ENCODE measurements at places on chromosomes 6 and 20. TPM values are rescaled to one million over a fixed set of nuclear protein-coding genes. Genes with fewer than 3 reads are reported as not detected.
A peak's percentile ranks its signal among the peaks of the same experiment; 100 is the strongest.

GRCh38 chr6:8749465-8749864 is 314.1 kb upstream of the SLC35B3 start:
- H3K4me3 ChIP-seq, result no peak overlapping the region
- no peaks in the 10 kb centered on the region for H3K27me3 ChIP-seq
- no peaks in the 10 kb centered on the region for H3K36me3 ChIP-seq
- H3K27ac ChIP-seq, result no peak overlapping the region

- no peaks in the 10 kb centered on the region for H3K4me1 ChIP-seq
- H3K27ac ChIP-seq, result no peak overlapping the region
- no peak overlapping the region for H3K4me3 ChIP-seq
- H3K36me3 ChIP-seq, result no peaks in the 10 kb centered on the region
- no peak for DNase-seq
- no peaks in the 10 kb centered on the region for H3K27me3 ChIP-seq
These were observed 141.8 kb downstream of the SIM1 start for GRCh38 chr6:100322886-100323285.

GRCh38 chr6:112360498-112360897 is 13.4 kb downstream of the RFPL4B start:
- no peak for DNase-seq
- no peak overlapping the region for H3K27ac ChIP-seq
- H3K4me1 ChIP-seq, result no peaks in the 10 kb centered on the region
- H3K36me3 ChIP-seq, result no peaks in the 10 kb centered on the region
- no peaks in the 10 kb centered on the region for H3K27me3 ChIP-seq

DNA sequence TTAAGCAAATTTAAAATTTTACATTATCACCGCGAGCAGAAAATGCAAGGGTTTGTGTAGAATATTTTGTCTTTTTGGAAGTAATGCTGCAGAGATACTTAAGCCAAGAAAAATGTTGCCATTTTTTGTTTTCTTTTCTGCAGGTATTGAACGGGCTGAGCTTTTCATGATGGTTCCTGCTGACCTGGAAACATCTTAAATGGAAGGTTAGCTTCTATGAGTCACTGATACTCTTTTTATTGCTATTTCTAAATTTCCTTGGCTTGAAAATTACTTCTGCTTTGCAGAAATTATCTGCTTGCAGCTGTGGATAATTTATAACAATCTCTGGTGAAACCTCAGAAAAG is 12.7 kb downstream of the SYTL3 start:
- H3K4me1 ChIP-seq, result peaks cover 20% of the 10 kb centered on the region
- no peak for DNase-seq
- H3K4me3 ChIP-seq, result no peak overlapping the region

The CD24 gene
- not detected for total RNA-seq

The RAB44 gene
- total RNA-seq, result not detected

DNA sequence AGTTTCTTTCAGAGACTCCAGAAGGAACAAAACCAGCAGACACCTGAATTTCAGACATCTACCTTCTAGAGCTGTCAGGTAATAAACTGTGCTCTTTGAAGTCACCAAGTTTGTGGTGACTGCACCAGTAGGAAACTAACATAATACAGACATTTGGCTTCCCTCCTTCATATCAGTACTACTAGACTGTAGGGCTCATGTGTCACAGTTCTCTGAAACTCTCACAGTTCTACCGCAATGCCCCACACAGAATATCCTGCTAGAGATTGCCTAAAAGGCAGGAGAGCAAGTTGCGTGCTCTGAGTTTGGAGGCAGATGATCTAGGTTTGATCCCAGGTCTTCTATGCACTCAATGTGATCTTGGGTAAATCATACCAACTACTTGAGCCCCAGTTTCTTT is 205.0 kb upstream of the LRFN2 start:
- H3K4me1 ChIP-seq, result peaks cover 29% of the 10 kb centered on the region
- H3K4me3 ChIP-seq, result no peak overlapping the region
- H3K36me3 ChIP-seq, result no peaks in the 10 kb centered on the region
- no peak overlapping the region for H3K27ac ChIP-seq

The CD93 gene
- 0.53 TPM for total RNA-seq

- H3K36me3 ChIP-seq, result peaks cover 11% of the 10 kb centered on the region
- H3K27ac ChIP-seq, result no peak overlapping the region
- DNase-seq, result no peak
- H3K27me3 ChIP-seq, result no peaks in the 10 kb centered on the region
- H3K4me3 ChIP-seq, result no peak overlapping the region
- H3K4me1 ChIP-seq, result no peaks in the 10 kb centered on the region
These were observed 2.5 kb upstream of the CLDN20 start for GRCh38 chr6:155261111-155261900.

The PDE7B gene
- 0.04 TPM for total RNA-seq

- H3K27me3 ChIP-seq, result no peaks in the 10 kb centered on the region
- H3K4me1 ChIP-seq, result no peaks in the 10 kb centered on the region
- no peak for DNase-seq
- no peaks in the 10 kb centered on the region for H3K36me3 ChIP-seq
- H3K4me3 ChIP-seq, result no peak overlapping the region
- no peak overlapping the region for H3K27ac ChIP-seq
These were observed 998.9 kb upstream of the GJE1 start for GRCh38 chr6:141133836-141134235.

DNA sequence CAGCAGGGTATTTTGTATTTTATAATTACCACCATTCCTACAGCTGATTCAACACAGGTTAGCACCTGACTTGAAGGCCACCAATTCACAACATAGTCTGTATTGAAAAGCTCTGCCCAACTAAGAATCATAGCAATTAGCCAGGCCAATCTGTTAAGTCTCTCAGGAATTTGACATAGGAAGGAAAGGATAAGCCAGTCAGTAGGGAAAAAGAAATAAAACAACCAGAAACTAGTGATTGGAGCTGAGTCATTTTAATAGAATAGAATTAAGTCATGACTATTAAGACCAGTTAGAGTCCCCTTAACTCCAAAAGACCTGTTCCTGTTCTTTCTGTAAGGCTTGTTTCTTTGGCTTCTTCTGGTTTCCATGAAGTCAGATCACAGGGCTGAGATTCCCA is 8.1 kb downstream of the RANBP9 start:
- H3K36me3 ChIP-seq, result no peaks in the 10 kb centered on the region
- DNase-seq, result no peak
- H3K27ac ChIP-seq, result no peak overlapping the region
- H3K4me1 ChIP-seq, result peaks cover 53% of the 10 kb centered on the region
- H3K27me3 ChIP-seq, result no peaks in the 10 kb centered on the region

DNA sequence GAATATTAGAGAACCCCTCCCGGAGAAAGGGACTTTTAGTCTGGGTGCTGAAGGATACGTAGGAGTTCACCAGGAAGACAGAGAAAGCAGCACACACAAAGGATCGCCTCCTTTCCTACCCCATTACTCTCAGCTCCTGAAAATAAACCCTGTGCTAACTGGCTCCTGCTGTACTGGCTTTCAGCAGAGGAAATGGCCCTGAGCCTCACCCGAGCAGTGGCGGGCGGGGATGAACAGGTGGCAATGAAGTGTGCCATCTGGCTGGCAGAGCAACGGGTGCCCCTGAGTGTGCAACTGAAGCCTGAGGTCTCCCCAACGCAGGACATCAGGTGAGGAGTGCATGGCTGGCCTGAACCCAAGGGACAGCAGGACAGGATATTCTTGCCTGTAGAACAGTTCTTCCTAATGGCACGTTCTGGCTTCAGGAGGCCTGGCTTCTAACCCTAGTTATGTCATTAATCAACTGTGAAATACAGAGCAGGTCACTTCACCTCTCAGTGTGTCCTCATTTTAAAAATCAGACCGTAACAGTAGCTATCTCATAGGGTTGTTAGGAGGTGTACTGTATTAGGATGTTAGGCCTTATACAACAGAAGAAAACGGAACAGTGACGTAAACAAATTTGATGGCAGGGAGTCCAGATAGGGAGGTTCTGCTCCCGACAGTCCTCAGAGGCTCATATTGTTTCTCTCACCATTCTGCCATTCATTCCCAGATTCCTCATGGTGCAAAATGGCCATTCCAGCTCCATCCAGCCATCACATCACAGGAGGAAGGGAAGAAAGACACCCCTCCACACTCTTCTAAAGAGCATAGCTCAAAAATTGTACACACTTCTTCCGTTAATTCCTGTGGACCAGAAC is 1.8 kb downstream of the RBCK1 start:
- peak overlapping the region; percentile 92 for H3K27ac ChIP-seq
- no peaks in the 10 kb centered on the region for H3K27me3 ChIP-seq
- peak overlapping the region; percentile 69 for H3K4me3 ChIP-seq
- no peak for DNase-seq

DNA sequence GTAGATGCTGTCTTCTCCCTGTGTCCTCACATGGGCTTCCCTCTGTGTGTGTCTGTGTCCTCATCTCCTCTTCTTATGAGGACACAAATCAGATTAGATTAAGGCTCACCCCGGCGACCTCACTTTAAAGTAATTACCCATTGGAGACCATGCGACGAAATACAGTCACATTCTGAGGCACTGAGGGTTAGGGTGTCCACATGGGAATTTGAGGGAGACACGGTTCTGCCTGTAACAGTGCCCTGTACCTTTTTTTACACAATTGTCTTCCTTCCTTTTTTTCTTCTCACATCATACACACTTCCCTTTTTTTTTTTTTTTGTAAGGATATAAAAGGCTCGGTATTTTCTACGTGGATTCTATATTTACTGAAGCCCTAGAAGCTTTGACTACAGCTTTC is 48.9 kb downstream of the DEK start:
- H3K27me3 ChIP-seq, result no peaks in the 10 kb centered on the region
- no peak overlapping the region for H3K27ac ChIP-seq
- H3K4me3 ChIP-seq, result no peak overlapping the region
- H3K4me1 ChIP-seq, result no peaks in the 10 kb centered on the region
- no peak for DNase-seq
- no peaks in the 10 kb centered on the region for H3K36me3 ChIP-seq

The IP6K3 gene
- not detected for total RNA-seq

The SCRT2 gene
- total RNA-seq, result not detected

The ALDH5A1 gene
- total RNA-seq, result 15.4 TPM

The CRYBG1 gene
- total RNA-seq, result 32.3 TPM

GRCh38 chr20:37873884-37874283 is 29.0 kb upstream of the VSTM2L start:
- no peaks in the 10 kb centered on the region for H3K27me3 ChIP-seq
- DNase-seq, result no peak
- H3K27ac ChIP-seq, result no peak overlapping the region
- H3K4me1 ChIP-seq, result no peaks in the 10 kb centered on the region
- H3K36me3 ChIP-seq, result peaks cover 8% of the 10 kb centered on the region

The AK9 gene
- total RNA-seq, result 5.1 TPM

DNA sequence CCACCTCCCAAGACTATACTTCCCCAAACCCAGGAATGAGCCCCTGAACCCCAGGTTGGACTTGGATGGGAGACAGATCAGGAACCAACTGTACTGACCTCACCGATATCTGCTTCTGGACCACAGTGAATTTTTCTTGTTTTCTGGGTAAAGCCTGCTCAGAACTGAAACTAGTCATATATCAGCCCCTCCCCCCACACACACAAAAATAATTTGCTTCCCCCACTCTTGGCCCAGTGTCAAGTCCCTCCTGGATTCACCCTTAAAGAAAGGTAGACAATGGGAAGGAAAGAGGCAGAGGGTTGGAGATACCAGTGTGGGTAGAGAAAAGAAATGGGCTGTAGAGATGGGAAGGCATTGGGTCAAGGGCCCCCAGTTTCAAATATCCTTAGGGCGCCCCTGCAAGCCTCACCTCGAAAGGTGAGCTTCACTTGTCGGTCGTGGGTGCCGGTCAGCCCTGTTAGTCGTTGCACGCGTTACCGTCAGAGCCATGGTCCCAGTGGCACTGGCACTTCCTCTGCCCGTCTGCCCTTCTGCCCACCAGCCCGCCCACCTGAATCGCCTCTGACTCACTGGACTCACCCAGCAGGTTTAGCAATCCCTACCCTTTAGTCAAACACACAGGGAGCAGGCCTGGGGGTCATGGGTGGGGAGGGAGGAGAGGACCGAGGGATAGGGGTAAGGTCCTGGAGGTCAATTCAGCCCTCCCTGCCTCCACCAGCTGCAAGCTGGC is 8.5 kb upstream of the SPAG4 start:
- H3K4me1 ChIP-seq, result no peaks in the 10 kb centered on the region
- H3K36me3 ChIP-seq, result no peaks in the 10 kb centered on the region
- no peak overlapping the region for H3K27ac ChIP-seq
- H3K27me3 ChIP-seq, result peaks cover 3% of the 10 kb centered on the region
- DNase-seq, result no peak
- no peak overlapping the region for H3K4me3 ChIP-seq

The IMPG1 gene
- total RNA-seq, result not detected

The SLC22A3 gene
- not detected for total RNA-seq

The CCN6 gene
- total RNA-seq, result not detected

- peaks cover 25% of the 10 kb centered on the region for H3K36me3 ChIP-seq
- no peak for DNase-seq
- no peaks in the 10 kb centered on the region for H3K4me1 ChIP-seq
- no peak overlapping the region for H3K27ac ChIP-seq
- no peak overlapping the region for H3K4me3 ChIP-seq
These were observed 12.7 kb upstream of the APMAP start for GRCh38 chr20:25005220-25005619.

DNA sequence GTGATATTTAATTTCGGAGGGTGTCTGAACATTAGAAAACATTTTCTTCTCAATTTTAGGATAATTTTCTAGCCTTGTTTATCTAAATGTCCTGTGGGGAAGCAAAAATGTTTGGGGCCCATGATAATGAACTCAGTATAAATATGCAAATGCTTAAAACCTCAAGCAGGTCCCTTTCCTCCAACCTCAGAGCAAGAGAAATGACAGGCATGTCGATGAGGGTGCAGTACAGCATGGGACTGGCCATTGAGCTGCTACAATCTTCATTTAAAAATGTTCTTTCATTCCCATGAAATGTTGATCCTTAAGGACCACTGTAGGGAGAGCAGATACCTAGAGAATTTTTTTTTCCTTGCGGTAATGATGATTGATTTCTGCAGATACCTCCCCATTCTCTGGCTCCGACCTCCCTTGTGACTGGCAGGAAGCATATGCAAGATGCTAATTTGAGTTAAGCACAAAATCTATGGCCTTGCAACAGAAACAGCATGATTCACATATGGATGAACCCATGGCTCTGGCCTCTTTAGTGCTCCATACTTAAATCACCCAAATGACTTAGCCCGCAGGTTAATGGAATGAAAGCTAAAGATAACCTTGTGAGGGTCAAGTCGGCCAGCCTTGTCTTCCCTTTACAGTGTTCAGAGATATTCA is 243.3 kb downstream of the SOX4 start:
- no peaks in the 10 kb centered on the region for H3K27me3 ChIP-seq
- no peak overlapping the region for H3K4me3 ChIP-seq
- no peaks in the 10 kb centered on the region for H3K36me3 ChIP-seq
- H3K27ac ChIP-seq, result no peak overlapping the region

The PXDC1 gene
- total RNA-seq, result 0.24 TPM

DNA sequence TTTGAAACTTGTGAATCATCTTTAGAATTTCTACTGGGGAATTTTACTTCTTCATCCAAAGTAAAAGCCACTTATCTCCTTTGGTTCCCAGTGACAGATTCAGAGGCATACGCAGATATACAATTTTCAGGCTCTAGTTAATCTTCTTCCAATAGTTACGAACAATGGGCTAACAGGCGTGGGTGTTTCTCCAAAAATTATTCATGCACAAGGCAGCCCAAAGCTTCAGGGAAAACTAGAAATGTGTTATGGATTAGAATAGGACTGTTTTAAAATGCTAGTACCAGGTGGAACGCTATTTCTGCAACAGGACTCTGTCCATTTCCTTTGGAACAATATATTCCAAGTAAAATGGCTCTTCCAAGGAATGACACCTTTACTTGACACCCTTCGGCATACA is 102.2 kb downstream of the ZNF217 start:
- H3K4me1 ChIP-seq, result no peaks in the 10 kb centered on the region
- no peak overlapping the region for H3K27ac ChIP-seq
- no peaks in the 10 kb centered on the region for H3K36me3 ChIP-seq
- no peak overlapping the region for H3K4me3 ChIP-seq
- no peaks in the 10 kb centered on the region for H3K27me3 ChIP-seq

Measured in CD8-positive, alpha-beta memory T cell (primary cell).